Fibroblast of lung (primary cell): ENCODE measurements at places on chromosomes 5 and 9. TPM values are rescaled to one million over a fixed set of nuclear protein-coding genes. Genes with fewer than 3 reads are reported as not detected.

GRCh38 chr5:174852143-174852542 is 127.8 kb downstream of the MSX2 start:
- no peak for DNase-seq

DNA sequence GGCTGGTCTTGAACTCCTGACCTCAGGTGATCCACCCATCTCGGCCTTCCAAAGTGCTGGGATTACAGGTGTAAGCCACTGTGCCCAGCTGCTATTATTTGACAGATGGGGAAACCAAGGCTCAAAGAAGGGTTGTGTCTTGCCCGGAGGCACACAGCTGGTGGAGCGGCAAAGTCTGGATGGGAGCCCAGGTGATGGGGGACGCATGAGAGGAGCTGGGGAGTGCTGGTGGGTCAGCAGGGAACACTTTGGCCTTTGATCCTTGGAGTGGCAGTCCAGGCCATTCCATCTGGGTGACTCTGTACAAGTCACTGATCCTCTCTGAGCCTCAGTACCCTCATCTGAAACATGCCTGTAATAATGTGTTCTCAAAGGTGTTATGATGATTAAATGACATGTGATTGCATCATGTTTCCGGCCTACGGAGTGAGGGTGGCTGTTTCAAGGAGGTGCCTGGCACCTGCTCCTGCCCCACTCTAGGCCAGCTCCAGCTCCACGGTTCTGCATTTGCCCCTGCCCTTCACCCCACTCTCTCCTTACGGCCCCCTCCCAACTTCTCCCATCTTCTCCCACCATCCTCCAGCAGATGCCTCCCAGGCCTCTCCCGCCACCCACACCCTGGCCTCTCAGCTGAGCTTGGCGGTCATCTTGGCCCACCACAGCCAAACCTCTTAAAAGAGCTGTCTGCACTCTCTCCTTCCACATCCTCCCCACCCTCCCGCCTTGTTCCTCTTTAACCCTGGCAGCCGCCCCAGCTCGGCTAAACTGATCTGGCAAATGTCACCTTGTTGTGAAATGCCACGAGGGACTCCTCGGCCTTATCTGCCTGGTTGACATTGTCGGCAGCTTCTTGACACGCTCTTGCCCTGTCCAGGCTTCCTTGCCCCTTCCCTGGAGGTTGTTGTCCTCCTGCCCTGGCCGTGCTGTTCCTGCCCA is 5.5 kb upstream of the DBN1 start:
- peak; percentile 70 for DNase-seq

- no peak for DNase-seq
Observed at GRCh38 chr9:123312306-123312877, 43.6 kb upstream of the CRB2 start.

DNA sequence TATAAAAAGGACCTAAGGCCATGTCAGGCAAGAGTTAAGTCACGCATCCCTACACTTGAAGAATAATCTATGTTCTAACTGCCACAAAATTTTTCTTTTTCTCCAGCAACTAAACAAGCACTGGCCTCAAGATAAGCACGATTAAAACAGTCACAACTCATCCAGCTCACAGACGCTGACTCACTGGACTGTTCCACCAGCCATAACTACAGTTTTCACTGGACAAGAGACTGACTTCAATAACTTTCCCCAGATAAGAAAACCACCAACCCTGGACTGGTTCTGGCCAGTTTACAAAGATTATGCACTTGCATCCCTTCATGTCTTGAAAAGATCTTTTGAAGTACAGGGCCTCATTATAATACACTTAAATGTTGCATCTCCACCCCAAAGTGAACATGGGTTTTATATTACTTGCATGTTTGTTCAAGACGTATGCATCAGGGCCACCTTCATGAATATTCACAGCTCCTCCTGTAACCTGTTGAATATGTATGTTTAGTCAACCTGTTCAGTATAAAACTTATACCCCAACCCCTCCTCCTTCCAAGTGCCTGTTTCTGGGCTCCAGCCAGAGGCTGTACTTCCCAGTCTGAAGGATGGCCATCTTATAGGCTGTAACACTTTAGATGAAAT is 129.3 kb upstream of the EPB41L4A start:
- DNase-seq, result peak; percentile 96

DNA sequence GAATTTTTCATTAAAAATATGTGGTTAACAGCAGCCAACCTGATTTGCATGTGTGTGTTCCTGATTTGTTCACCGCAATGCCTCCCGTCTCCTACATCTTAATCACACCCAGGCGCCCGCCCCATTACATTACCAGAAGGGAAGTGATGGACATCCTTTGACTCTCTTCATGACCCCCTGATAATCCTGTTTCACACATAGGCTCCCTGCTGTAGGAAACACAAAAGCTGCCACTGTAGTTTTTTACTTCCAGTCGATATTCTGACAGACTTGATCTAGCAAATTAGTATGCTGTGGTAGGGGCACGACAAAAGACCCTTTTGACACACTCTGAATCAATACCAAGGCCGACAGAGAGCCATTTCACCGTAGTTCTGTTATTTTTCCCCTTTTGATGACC is 287.8 kb upstream of the ISL1 start:
- DNase-seq, result no peak

DNA sequence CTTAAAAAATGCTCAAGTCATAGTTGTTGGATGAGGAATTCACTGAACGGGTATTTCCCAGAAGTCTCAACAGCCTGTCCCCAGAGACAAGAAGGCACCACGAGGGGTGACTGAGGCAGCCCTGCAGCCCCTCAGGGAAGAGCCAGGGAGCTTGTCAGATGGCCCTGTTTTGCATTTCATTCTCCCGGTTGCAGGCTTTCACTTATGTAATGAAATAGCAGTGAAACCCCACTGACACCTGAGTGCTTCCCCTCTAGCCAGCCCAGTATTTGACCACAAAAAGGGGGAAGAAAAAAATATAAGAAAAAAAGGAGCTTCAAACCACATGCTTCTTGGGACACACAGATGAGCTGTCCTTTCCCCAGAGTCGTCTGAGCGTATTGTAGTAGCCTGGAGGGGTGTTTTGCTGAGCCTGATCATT is 75.3 kb upstream of the IL12B start:
- peak; percentile 2 for DNase-seq

- DNase-seq, result no peak
Observed at GRCh38 chr5:1707467-1707866, 92.2 kb downstream of the MRPL36 start.

- no peak for DNase-seq
Observed at GRCh38 chr9:134287591-134288491, 38.4 kb upstream of the RXRA start.

- DNase-seq, result no peak
Observed at GRCh38 chr5:102722931-102723330, 32.2 kb upstream of the PAM start.

DNA sequence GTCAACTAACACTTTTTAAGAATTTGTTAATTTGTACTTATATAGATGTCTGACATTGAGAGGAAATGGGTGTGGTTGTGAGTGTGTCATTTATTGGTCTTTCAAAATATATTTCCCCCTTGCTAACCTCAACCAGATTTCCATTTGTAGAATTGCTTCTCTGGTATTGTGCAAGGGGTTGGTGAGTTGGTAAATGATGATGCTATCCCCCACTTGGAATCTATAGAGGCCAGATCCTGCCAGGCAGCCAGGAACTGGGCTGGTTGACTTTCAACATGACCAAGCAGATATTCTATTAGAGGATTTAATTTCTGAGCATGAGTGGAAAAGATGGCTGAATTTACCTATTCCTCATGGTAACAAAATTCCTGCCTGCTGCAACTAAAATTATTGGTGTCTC is 306.6 kb upstream of the KIF2A start:
- no peak for DNase-seq

DNA sequence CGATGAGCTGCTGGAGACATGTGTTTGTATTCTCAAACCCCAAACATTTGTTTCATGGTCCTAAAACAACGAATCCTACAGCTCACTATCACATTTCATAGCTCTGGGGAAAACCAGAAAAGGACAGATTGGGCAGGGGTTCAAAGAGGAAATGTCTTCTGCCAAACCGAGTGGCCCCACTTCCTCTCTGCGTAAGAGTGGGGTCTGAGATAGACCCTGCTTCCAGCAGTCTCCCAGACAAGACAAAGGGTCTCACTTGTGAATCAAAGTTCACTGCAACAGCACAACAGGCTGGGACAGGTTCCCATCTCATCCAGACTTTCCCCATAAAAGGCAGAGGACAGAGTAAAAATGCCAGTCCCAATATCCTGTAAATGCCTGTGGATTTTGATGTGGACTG is 276.2 kb upstream of the SLC24A2 start:
- no peak for DNase-seq

- DNase-seq, result no peak
Observed at GRCh38 chr9:109320331-109320741, 523 bp downstream of the EPB41L4B start.

DNA sequence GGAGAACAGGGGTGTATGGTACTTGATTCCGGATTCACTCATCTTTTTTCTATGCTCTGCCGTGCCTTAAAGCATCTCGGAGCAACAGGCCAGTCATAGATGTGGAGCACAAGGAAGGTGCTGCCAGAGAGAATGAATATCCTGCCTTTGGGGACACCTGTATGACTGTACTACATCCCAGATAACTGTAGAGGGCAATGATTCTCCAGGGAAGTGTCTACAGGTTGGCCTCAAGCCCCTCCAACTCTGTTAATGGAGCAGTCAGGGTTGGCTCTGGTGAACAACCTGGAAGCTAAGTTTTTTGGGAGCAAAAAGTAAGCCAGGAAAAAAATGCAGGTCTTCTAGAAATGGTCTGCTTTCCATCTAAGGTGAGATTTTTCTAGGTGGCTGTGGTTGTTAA is 71.0 kb downstream of the NREP start:
- DNase-seq, result no peak

GRCh38 chr5:113491022-113491421 is 2.8 kb upstream of the MCC start:
- no peak for DNase-seq

- no peak for DNase-seq
Observed at GRCh38 chr5:156053056-156053455, 273.9 kb upstream of the SGCD start.

- DNase-seq, result no peak
Observed at GRCh38 chr9:117153021-117153420, 261.8 kb downstream of the ASTN2 start.

DNA sequence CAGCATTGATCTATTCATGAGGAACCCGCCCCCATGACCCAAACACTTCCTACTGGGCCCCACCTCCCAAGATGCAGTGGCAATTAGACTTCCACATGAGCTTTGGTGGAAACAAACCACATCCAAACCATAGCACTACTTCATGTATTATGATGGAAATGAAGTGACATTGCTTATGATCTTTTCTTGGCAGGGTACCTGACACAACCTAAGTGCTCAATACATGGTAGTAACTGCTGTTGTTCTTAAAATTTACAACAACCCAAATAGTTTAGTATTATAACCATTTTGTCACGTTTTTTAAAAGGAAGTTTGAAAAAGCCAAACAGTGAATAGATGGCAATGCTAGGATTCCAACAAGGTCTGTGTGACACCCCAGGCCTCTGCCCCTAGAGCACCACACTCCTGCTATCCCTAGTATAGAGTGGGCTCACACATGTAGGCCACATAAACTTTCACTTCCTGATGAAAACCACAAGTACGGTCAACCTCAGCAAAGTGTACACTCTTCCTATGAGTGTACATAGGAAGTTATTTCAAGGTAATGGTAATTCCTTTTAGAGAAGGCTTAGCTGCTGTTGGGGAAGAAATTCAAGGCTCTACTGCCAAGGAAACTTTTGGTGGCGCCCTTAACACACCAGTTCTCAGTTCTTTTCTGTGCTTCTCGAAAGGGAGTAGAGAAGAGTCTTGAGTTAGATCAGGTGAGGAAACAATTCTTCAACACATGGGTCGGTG is 97.6 kb downstream of the ARSB start:
- DNase-seq, result no peak

DNA sequence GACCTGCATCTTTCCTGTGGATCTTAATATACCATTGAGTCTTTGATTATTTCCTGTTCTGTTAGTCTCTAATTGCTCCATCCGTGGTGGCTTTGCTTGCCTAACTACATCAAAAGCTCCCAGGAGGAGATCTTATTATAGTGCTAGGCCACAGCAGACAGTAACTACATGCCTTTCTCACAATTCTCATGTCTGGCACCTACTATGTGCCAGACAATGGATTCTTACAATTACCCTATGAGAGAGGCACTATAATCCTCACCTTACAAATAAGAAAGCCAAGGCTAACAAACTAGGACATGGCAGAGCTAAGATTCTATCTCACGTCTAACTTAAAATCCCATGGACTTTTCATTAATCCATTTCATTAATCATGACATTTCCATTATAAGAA is 70.3 kb upstream of the TARS1 start:
- DNase-seq, result no peak

DNA sequence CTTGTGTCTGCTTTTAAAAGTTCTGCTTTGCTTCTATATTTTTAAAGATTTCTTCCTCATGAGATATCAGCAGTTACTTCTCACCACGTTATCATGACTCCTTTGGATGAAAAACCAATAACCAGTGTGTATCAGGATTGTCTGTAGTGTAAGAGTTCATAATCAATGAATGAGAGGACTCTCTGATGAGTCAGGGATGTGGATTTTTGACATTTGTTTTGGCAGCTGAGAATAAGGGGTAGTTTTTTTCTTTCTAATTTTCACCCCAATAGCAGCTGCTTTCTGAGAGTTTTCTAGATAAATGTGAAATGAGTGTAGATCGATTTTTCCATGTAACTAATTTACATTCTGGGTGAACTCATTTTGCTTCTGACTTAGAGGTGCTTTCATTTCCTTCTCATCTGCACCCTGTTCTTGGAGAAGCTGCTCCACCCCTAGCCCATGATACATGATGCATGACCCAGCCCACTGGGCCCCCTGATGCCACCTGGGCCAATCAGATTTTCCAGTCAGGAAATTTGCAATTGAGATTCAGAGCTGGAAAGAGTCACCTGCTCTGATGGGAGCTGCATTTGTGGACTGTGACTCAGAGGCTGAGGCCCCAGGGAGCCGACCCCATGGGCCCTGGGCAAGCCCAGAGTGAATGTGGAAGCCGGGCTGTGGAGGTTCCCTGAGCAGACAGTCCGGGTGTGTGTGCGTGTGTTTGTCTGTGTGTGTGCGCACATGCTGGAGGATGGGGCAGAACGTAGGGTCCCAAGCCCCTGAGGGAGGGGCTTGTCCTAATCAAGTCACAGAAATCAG is 159.3 kb downstream of the RGS3 start:
- DNase-seq, result peak; percentile 71

The MARCOL gene
- not detected in 2 replicates for polyA plus RNA-seq

The STC2 gene
- polyA plus RNA-seq, result 93.9 and 112 TPM in 2 replicates

The TAF11L5 gene
- not detected in 2 replicates for polyA plus RNA-seq

The RETREG1 gene
- polyA plus RNA-seq, result 0.19 and 0.41 TPM in 2 replicates
